Foreskin fibroblast (primary cell): ENCODE measurements at places on chromosomes 2 and 18.

DNA sequence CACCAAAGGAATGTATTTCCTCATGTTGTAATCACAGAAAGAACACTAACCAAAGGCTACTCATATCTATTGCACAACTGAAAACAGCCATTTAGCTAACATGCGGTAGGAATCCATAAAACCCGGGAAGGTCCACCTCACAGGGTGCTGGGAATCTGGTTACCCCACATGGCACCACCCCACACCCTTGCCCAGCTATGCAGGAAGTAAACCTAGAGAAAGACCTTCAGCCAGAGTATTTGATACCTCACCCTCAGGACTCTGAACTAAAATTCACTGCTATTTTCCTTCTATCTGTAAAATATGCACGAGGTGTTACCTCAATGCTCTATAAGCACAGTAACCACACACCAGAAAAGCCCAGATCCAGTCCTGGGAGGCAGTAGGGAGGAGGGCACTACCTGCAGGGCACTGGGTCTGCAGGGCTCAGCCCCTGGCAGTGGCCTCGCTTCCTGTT, 45.8 kb downstream of the PTPN2 start:
- DNase-seq = peak; percentile 93

DNA sequence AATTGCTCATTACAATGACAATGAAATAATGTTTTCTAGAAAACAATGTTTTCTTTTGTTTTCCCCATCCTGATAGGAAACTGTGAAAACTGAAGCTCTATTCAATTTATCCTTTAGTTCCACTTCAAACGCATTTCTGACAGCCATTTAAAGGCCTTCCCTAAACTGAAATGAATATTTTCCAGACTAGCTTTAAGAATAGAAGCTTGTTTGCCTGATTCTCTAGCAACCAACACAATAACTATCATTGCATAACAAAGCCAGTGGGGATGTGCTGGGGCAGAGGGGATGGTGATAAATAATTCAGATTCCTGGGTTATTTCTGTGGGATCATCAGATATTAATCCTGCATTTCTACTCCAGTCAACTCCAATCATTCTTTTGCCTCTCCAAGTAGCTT, 427.1 kb downstream of the RND3 start:
- no peak for DNase-seq

DNA sequence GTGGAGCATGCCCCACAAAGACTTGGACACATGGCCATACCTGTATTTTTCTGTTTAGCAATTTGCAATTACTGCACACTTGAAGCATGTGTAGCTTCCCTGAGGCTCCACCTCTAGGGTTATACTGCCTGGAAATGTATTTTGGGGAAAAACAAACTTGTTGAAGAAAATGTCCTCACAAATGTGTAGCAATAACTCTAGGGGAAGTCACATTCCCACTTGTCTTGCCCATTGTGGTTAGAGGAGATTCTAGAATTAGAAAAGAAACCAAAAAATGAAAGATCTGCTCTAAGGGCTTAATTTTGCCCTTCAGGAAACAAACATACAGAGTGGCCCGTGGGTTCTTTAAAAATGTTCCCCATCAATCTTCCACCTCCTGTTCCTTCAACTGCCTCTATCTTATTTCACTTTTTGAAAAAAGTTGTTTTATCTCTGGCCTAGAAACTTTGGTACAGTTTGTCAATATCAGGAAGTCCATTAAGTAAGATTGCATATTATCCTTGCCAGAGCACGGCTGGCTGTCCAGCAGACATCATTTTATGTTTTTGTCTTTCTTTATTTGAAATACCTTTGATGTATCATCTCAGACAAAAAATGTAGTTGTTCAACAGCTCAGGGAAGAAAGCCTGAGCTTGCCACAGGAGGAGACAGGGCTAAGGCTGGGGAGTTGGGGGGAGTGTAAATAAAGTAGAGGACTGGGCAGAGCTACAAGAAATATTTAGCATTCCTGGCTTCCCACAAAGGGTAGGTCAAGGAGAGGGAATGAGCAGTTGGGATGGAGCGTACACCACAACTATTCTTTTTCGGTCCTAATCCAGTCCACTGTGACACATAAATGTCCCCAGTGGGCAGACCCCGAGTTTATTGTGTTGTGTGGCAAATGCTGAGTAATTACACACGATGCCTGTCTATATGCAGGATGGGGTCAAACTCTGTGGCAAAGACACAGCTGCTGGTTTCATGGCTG, 96.8 kb upstream of the CDC42EP3 start:
- DNase-seq = peak; percentile 93

DNA sequence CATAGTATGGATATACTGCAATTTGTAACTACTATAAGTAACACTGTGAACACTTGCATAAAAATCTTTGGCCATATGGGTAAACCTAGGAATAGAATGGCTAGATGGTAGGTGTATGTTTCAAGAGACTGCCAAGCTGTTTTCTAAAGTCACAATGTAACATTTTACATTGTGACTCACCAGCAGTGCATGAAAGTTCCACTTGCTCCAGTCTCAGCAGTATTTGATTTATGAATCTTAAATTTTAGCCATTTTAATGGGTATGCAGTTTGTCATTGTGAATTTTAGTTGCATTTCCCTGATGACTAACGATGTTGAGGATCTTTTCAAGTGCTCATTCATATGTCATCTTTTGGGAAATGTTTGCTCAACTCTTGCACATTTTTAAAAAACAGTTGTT, 86.1 kb downstream of the FARSB start:
- peak; percentile 38 for DNase-seq

DNA sequence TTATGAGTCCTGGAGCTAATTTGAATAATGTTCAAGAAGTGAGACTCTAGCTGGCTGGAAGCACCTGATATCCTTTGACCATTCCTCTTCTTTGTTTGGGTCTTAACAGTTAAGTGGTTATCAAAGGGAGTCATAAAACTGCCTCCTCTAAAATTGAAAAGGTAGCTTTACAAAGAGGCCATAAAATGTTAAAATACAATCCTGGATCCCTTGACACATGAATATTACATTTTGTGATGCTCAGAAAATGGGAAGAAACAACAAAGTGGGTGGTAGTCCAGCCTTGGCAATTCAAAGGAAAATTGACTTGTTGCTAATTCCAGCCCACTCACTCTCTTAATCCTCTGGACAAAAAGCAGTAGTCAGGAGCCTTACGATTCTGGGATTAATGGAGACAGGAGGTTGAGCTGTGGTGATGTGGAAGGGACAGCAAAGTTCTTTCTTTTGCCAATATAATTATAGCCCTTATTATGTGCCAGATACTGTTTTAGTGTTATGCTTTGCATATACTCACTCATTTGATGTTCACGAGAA, 339.2 kb downstream of the PDE11A start:
- no peak for DNase-seq

GRCh38 chr18:2939317-2939716, 73.6 kb downstream of the LPIN2 start:
- DNase-seq = no peak

DNA sequence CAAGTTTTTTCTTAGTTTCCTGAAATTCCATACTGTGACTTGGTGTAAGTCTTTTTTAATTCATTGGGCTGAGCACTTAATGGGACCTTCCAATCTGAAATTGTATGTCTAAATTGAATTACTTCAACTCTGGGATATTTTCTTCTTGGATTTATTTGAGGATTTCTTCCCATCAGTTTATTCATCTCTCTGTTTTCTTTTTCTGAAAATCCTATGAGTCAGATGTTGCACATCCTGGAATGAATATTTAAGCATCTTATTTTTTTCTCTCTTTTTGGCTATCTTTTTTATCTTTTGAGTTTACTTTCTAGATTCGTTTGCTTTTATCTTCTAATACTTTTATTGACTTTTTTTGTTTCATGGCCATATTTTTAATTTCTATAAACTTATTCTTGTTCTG, 55.4 kb upstream of the ACYP2 start:
- DNase-seq = peak; percentile 51
